CD4-positive, alpha-beta T cell treated with Interleukin-4 for 4 hours (primary cell): ENCODE measurements at places on chromosomes 7 and 10.

DNA sequence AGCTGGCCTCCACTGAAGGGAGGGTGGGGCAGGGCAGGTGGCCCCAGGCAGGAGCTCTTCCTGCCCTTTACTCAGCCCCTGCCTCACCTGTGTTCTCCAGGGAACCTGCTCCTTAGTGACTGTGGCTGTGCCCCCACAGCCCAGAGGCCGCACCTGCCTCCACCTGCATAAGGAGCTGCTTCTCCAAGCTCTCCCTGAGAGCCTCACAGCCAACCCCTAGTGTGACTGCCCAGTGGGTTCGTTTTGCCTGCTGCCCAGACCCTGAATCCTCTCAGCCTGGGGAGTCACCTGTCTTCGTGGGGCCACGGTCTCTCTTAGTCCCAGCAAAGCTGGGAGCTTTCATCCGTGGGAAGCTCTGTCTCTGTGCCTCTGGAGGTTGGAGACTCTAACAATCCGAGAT is 94.4 kb downstream of the GLRX3 start:
- DNase-seq: no peak

- no peak for DNase-seq
Measured at GRCh38 chr10:49605939-49606509, 4.1 kb upstream of the SLC18A3 start.

DNA sequence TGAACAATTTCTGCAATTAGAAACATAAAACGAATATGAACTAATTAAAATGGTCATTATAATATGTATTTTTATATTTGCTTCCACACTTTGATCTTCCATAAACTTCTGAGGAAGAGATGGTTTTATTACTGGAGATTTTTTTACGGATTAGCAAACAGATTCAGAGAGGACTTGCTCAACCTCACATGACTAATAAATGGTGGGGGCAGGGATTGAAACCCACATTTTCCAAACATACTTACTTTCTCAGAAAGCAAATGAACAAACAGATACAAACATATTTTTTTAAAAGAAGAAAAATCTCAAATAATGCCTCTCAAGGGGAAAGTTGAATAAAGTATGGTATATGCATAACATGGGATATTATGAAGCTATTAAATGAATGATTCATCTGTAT is 18.3 kb downstream of the ANKMY2 start:
- no peak for DNase-seq

- DNase-seq: no peak
Measured at GRCh38 chr7:155794196-155794595, 18.1 kb downstream of the SHH start.

- DNase-seq: no peak
Measured at GRCh38 chr7:134209322-134210015, 82.3 kb downstream of the LRGUK start.

DNA sequence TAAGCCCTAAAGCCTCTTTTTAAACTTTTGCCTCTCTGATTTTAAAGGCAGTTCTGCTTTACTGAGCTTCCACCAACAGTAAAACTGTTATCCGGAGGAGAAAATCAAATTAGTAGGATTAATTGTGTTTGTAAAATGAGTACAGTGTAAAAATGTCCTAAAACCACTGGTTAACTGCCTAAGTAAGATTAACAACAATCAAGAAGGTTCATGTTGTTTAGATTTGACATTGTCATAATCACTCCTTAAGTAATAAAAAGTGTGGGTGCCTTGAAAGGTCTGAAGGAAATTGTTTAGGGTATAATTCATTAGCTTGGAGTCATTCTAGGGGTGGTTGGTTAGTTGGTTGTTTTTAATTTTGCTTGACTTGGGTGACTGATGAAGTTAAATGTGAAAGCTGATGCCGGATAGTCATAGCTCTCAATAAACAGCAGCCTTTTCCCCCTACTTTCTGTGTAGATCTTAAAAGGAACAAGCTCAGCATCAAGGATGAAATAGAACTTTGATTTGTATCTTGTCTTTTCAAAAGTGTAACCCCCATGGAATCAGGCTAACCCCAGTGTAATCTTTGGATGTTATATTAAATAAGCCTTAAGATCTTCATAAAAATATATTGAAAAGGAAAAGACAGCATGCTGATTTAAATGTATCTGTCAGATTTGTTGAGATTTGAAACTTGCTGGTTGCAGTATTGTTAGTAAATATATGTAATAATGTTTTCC is 148.3 kb downstream of the ARID5B start:
- DNase-seq: peak; percentile 40

DNA sequence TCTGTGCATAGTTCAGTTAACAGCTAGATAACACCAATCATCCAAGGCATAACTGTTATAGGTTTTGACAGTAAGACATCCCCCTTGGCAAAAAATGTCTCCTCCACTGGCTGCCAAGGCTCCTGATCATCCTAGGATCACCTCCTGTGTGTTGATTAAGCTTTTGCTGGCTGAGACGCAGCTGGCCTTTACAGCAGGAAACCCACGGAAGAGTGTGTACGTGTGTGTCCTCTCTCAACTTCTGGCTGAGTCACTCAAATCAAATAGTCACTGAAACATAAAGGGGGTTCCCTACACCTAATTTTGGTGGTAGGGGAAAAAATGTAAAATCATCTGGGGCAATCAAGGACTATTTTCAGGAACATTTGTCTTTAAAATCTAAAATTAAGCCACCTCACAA is 208.8 kb downstream of the CTNNA3 start:
- DNase-seq: no peak

DNA sequence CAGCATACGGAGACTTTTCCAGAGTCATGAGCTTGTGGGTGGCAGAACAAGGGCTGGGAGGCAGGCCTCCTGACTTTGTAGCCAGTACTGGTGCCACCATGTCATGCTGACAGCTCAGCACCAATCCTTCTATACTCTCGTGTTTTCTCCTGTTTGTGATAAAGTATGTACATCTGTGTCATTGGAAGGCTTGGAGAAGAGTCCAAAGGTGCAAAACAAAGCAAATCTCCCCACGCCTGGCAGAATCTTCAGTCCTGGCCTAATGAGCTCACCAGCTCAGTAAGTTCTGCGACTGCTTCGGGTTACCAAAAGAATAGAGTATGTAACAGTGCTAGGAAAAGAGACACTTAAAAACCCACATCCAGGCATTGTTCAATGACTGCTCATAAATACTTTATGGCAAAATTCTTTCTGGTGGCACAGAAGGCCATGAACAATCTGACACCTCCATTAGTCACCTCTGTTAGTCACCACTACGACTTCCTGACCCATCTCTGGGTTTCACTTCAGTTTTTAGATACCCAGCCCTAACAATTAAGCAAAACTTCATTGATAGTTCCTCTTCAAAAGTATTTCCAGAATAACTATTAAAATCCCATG is 24.5 kb downstream of the STEAP1 start:
- peak; percentile 16 for DNase-seq

DNA sequence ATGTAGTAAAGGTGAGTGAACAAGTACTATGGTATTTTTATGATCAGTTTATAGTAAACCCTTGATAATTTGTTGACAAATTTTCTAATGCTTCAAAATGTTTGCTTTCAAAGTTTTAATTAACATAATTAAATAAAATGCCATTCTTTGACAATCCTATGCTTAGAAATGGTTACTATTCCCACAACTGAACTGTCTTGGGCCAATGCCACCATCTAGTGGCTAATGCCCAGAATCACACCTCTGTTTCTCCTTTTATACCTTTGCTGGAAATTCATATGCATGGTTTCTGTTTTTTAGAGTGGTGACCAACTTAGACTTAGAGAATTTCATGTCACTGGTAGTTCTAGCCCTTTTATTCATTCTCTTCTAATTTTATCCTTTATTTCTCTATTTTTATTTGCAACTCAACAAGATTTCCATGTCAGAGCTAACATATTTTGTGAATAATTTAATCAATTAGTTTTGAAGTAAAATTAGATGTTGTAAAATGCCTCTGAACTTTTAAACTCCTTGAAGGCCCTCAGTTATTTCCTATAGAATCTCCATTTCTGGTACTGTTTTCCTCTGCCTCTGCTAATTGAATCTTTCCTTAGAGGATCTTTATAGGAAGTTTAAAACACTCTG is 31.1 kb downstream of the PCGF5 start:
- peak; percentile 68 for DNase-seq
